ENCODE measurements at places on chromosomes 16 and 17.
A peak's percentile ranks its signal among the peaks of the same experiment; 100 is the strongest.

DNA sequence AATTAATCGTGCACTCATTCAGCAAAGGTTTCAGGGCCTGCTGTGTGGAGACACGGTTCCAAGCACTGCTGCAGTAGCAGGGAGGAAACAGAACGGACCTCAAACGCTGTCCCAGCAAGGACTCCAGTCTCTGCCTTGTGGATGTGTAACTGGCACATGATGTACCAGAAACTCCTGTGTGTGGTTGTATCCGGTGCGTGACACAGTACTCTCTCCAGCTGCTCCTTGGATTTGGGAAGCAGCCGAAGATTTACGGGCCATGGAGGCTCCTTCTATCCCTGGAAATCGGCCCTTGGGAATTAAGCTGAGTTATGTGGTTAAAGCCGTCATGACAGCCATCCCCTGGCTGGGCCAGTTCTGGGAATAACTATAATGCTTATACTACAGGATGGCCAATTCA lies 8.5 kb upstream of the ANKRD11 start:
- DNase-seq, result no peak

- no peak for DNase-seq
Observed at GRCh38 chr16:50644729-50645128, 36.4 kb downstream of the SNX20 start.

DNA sequence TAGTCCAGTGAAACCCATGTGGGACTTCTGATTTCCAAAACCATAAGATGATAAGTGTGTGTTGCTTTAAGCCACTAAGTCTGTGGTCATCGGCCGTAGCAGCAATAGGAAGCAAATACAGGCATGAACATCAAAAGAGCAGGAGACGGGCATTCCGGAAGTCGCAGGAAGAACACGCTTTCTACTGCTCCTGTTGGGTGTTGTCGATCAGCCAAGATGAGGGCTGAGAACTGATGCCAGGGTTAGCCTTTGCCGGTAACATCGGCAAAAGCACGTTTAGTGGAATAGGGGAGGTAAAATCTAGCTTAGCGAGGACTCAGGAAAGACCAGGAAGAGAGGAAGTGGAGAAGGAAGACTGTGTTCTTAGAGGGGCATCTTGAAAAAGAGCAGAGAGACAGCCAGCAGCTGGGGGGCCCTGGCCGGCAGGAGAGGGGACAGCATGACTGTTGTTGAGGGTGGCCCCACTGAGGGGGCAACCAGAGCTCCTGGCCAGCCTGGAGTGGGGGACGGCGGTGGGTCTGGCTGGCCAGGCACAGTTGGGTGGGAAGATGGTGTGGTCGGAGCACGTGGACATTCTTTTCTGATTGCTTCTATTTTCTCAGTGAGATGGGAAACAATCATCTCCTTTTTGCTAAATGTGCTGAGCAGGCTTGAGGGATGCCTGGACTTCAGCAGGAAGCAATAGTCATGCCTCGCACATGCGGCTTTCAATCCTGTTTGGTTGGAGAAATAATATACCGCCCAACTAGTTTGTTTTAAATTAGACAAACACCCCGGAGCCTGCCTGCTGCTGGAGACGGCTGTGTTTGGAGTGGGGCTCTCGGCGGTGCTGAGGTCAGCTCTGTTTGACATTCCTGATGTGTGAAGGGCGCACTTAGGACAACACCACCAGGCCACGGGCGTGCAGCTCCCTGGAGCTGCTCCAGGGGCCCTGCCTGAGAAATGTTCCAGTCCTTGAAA lies 109.9 kb downstream of the METRNL start:
- no peak for DNase-seq

DNA sequence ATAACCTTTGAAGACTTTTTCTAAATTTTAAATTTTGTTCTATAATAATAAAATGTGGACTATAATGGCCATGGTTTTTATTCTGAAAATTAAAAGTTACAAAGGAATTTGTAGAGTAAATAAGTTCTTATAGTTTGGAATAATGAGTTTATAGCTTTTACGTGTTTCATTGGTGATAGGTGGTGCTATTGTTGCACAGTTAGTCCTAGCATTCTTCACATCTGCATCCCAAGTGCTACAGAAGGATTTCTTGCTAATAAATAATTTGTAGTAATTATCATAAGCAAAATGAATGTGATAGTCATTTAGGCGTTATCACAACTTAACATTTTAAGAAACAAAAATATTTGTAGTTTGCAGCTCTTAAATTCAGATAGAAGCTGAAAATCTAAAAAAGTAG lies 67.9 kb downstream of the BCAS3 start:
- DNase-seq, result no peak

GRCh38 chr17:42618442-42619150 lies 9.1 kb downstream of the TUBG1 start:
- DNase-seq, result no peak

GRCh38 chr16:4345836-4346781 lies 5.0 kb downstream of the PAM16 start:
- no peak for DNase-seq

GRCh38 chr17:41547921-41548843 lies 20.1 kb upstream of the KRT19 start:
- DNase-seq, result no peak

DNA sequence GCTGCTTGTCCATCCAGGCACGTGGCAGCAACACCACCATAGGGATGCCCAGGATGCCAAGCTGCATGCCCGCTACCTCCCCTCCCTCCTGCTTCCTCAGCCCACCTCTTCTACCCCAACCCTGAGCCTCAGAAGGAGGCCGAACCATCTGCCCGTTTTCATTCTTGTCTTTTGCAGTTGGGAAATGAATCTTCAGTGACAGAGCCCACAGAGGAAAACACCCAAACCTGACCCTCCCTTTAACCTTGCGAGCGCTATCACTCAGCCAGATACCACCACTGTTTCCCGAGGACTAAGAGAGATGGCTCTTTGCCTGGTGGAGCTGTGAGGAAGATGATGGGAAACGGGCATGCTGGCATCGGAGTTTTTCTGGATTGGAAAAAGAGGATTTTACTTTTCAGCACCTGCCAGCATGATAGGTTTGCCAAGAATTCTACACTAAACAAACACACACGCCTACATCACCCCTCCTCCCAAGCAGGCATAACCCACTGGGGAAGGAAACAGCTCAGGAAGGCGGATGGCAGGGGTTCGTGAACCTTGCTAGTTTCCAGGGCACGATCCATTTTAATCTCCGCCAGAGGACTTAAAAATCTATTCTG lies 457.4 kb downstream of the SLC39A11 start:
- no peak for DNase-seq

DNA sequence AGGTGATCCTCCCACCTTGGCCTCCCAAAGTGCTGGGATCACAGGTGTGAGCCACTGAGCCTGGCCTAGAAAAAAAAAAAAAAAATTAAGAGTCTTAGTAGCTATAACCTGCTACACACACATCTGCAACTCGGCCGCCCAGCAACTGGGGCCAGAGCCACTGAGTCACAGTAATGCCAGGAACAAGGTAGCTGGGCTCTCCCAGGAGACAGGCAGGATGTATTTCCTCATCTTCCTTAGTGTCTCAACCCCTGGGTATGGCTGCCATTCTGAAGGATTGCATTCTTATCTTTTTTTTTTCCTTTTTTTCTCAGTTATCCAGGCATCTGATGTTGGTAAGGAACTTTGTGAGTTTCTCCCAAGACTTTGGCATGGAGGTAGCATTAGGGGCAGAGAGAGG lies 7.1 kb upstream of the PSMD3 start:
- DNase-seq, result no peak

- no peak for DNase-seq
Observed at GRCh38 chr17:60525328-60525684, 736 bp downstream of the APPBP2 start.

DNA sequence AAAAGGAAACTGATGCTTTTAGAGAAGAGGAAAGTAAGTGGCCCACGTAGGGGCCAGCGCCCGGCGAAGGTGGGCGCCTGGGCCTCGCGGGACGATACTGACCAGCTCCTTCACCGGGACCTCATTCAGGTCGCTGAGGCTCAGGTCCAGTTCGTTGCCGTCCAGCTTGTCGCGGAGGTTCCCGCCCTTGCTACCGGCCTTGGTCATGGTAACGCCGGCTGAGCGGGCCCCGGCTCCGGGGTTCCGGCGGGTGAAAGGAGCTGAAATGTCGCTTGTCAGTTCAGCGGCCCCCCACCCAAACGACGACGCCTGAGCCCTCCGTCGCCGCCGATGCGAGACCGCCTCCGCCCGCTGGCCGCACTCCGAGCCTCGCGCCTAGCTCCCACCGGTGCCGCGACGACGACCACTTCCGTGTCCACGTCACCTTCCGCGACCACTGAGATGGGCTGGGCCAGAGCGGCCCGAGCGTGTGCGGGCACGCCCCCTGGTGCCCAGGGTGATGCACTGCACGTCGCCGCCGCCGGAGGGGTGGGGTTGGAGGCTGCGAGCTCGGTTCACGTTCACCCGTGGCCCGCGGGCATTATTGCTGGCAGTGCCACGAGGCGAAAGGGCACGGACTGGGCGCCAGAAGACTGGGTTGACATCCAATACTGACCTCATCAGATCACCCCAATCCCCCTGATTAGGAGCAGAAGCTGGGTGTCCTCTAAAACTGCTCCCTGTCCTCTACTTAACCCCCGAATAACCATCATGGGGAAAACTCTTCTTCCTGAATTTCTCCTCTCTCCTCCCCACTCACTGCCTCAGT lies at the start of gene LRRC59:
LRRC59 (minus strand) TSS at position 413 of the 808 bp plus-strand sequence; CDS start at position 207, 206 bp downstream.
- DNase-seq, result peak; percentile 80

- DNase-seq, result no peak
Observed at GRCh38 chr17:19664821-19665181, 16.2 kb downstream of the ALDH3A2 start.

GRCh38 chr17:7295230-7296180 lies 1.1 kb upstream of the YBX2 start:
- DNase-seq, result no peak

DNA sequence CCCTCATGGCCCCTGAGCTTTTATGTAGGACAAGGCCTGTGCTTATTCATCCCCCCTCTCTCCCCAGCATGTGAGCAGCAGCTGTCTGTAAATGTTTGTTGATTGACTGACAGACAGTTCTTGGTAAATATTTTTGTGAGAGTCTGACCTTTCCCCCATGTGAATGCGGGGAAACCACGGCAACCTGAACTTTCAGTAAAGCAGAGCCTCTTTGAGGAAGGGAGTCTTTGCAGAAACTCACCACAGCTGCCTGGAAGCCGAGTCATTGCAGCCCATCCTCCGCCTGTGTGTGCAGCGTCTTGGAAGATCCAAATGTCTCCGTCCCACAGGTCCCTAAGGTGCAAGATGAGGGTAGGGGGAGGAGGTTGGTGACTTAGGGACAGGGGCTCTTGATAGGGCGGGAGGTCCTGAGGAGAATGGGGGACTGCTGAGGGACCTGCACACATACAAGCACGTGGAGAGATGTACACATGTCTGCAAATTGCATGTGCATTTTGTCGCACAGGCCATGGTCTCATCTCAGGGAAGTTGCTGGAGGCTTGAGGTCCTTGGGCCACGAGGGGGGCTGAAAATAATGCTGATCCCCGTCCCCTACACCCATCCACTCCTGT lies 23.0 kb upstream of the IL21R start:
- DNase-seq, result no peak

- DNase-seq, result peak; percentile 59
Observed at GRCh38 chr16:17467923-17468540, 2.7 kb downstream of the XYLT1 start.

GRCh38 chr17:34998205-34998604 lies 17.9 kb downstream of the LIG3 start:
- DNase-seq, result peak; percentile 26

DNA sequence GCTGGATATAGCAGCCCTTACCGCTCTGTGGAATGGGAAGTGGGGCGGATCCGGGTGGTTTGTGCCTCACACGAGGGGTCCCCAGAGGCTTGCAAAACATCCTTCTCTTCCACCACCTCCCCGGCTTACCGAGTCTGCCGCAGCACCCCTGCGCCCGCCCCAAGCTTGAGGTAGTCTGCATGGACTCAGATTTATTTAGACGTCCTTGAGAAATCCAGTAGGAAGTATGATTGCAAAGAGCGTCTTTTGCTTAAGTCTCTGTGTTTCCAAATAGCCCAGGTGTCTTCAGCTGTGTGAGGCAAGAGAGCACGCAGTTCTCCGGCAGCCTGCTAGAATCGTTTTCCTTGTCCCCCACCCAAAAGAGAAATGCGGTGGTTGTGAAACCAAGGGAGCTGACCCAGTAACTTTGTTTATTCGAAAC lies 2.4 kb downstream of the KIAA0513 start:
- DNase-seq, result no peak

GRCh38 chr16:16150117-16150877 lies 73.0 kb downstream of the ABCC6 start:
- no peak for DNase-seq

GRCh38 chr16:87463722-87464690 lies 28.8 kb downstream of the ZCCHC14 start:
- DNase-seq, result no peak

GRCh38 chr16:79261481-79261940 lies 339.0 kb downstream of the MAF start:
- peak; percentile 29 for DNase-seq

DNA sequence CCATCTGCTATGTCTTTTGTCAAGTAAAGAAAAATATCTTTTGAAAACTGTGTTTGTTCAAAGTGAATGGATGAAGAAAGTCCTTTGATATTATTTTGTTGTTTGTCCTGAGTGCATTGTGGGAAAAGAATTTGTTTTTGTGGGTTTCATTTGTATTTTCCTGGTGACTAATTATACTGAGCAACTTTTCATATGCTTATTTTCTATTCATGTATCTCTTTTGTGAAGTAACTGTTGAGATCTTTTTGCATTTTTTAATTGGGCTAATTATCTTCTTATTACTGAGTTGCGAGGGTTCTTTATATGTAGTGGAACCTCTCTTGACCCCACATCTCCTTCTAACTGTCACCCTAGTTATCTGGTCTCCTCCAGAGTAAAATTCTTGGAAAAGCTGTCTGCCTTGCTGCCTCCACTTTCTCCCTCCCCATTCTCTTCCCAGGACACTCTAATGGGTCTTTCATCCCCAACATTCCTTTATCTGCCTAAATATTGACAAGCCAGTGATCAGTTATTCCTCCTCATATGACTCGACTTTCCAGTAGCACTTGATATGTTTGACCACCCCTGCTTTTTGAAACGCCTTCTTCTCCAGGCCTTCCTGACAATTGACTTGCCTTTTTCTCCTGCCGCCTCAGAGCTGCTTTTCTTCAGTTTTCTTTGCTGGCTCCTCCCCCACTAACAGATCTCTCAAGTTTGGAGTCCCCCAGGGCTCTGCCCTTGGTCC lies 117.6 kb upstream of the HAS3 start:
- DNase-seq, result no peak
